ENCODE measurements at places on chromosomes 1 and 21.

- H3K4me3 ChIP-seq, result no peak overlapping the region
- no peaks in the 10 kb centered on the region for H3K4me1 ChIP-seq
- no peaks in the 10 kb centered on the region for H3K36me3 ChIP-seq
- H3K27me3 ChIP-seq, result no peaks in the 10 kb centered on the region
Measured at GRCh38 chr1:188070848-188071247, 1242.1 kb downstream of the PLA2G4A start.

DNA sequence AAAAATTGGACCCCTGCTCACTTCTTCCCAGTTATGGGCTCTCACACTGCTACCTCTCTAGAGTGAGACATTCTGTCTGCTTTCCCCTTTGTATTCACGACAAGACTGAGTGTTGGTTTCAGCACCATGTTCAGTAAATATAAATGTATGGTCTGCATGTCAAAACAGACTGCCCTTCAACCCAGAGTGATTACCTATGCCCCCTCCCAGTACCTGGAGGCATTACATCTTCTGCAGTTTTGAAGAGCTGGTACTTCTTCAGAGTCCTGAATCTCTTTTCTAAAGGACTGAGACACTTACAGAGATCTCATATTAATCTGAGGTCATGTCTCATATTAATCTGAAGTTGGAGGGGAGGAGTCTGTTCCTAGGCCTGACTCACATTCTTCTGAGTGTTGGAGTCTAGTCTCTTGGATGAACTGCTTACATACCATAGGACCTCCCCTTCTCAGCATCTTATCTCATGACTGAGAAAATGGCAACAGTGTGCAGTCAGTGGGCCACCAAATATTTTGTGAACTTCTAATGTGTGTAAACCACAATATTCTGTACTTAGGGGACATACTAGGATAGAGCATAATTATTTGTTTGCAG, 80.3 kb downstream of the RGL1 start:
- DNase-seq, result no peak
- peaks cover 4% of the 10 kb centered on the region for H3K36me3 ChIP-seq
- H3K4me1 ChIP-seq, result peaks cover 30% of the 10 kb centered on the region
- no peak overlapping the region for H3K27ac ChIP-seq

- peaks cover 53% of the 10 kb centered on the region for H3K4me1 ChIP-seq
- H3K27ac ChIP-seq, result peak overlapping the region; percentile 9
- no peak for DNase-seq
- no peak overlapping the region for H3K4me3 ChIP-seq
Measured at GRCh38 chr1:30737357-30738039, 14.1 kb upstream of the MATN1 start.

GRCh38 chr1:226599636-226600238, 51.2 kb downstream of the STUM start:
- H3K4me3 ChIP-seq, result no peak overlapping the region
- no peaks in the 10 kb centered on the region for H3K36me3 ChIP-seq
- peaks cover 11% of the 10 kb centered on the region for H3K27me3 ChIP-seq

- no peaks in the 10 kb centered on the region for H3K36me3 ChIP-seq
- no peaks in the 10 kb centered on the region for H3K27me3 ChIP-seq
- no peaks in the 10 kb centered on the region for H3K4me1 ChIP-seq
- DNase-seq, result no peak
- no peak overlapping the region for H3K27ac ChIP-seq
- H3K4me3 ChIP-seq, result no peak overlapping the region
Measured at GRCh38 chr1:105317976-105318375, 1568.3 kb downstream of the AMY1C start.

DNA sequence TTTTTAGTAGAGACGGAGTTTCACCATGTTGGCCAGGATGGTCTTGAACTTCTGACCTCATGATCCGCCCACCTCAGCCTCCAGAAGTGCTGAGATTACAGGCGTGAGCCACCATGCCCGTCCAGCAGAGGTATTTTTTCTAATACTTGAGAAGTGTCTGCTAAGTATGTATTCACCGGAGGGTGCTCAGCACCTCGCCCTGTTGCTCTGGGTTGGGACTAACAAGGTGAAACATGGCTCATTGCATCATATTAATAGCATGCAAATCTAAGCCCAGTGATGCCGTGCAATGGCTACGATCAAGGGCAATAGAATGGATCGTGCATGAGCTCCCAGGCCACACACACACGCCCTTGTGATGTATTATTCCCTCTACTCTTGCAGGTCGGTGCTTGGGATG, 68.7 kb downstream of the PDE9A start:
- no peaks in the 10 kb centered on the region for H3K27me3 ChIP-seq
- no peak for DNase-seq
- H3K4me3 ChIP-seq, result no peak overlapping the region
- H3K36me3 ChIP-seq, result no peaks in the 10 kb centered on the region

Measured in activated CD4-positive, alpha-beta T cell treated with anti-CD3 and anti-CD28 coated beads, Interleukin-2, amount 10 ng/mL, durations not matched to agents 7 days and 5 days (primary cell).